ENCODE measurements at places on chromosomes 2 and 18.

DNA sequence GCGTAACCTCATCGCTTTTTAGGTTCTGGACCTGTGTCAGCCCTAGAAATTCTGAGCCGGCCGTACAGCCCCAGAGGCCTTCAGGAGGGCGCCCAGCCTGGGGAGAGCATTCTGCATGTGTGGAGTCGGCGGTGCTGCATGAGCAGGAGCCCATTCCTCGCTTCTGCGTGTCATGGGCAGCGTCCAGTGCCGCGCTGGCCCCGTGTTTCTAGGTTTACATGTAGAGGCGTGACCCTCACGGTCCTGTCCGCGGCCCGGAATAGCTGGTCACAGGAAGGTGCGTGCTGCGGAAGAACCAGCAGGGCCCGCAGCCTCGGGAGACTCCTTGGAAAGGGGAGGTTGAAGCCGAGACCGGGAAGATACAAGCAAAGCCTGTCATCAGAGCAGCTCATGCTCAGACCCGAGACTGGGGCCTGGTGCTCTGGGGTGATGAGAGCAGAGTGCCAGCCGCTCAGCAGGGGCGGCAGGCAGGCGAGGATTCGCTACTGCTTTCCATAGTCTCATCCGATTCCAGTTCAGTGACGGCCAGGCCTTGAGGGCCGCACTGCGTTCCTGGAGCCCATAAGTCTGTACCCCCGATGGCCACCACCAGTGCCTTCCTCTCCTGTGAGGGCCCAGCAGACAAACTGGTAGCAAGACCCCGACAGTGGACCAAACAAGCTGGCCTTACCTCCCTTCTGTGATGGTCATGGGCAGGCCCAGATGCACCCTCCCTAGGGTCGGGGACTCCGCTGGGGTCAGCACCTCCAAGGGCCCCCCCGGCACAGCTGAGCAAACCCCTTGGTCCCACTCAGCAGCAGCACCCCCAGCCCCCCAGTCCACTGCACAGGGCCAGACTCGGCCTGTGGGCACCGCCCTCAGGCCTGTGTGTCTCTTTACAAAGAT, 15.6 kb upstream of the NFATC1 start:
- no peak for DNase-seq

DNA sequence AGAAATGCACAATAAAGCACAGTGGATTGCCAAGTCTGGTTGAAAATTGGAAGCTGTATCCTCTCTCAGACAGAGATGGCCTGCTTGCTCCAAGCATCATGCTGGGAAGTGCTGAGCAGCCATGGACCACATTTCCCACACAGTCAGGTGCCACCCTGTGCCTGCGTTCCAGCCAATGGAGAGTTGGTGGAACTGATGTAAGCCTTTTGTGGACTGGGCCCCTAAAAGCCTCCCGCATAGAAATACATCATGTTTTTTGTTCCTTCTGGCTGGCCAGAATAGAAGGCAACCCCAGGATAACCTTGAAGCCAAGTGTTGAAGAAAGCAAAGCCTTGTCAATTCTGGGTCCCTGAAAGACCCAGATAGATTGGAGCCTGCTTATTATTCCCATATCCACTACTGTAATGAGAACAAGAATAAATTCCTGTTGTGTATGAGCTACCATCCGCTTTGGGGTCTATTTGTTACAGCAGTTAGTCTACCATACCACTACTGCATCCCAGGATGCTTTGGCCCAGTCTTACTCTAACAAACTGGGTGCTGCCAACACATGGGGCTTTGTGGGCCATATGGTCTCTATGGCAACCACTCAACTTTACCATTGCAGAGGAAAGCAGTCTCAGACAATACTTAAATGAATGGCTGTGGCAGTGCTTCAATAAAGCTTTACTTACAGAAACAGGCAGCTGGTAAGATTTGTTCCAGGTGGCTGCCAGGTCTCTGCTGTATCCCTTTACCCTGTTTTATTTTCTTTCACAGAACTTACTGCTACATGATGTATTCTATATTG, 65.4 kb downstream of the POLE4 start:
- no peak for DNase-seq

DNA sequence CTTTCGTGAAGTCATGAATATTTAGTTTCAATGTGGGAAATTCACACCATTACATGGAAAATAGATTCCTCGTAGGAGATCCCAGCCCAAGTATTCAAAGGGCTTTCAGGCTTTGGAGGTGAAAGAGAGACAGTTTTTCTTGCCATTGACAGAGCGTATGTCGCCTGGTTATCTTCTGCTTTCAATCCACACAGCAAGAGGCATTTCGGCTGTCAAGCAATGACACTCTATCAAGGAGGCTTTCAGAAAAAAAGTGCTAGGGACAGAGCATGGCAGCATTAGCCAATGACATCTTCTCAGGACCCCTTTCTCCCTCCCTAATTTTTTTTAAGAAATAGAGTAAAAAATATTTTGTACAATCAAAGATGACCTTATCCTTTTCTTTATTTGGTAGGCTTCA, 492.8 kb downstream of the TMEM182 start:
- DNase-seq, result no peak

DNA sequence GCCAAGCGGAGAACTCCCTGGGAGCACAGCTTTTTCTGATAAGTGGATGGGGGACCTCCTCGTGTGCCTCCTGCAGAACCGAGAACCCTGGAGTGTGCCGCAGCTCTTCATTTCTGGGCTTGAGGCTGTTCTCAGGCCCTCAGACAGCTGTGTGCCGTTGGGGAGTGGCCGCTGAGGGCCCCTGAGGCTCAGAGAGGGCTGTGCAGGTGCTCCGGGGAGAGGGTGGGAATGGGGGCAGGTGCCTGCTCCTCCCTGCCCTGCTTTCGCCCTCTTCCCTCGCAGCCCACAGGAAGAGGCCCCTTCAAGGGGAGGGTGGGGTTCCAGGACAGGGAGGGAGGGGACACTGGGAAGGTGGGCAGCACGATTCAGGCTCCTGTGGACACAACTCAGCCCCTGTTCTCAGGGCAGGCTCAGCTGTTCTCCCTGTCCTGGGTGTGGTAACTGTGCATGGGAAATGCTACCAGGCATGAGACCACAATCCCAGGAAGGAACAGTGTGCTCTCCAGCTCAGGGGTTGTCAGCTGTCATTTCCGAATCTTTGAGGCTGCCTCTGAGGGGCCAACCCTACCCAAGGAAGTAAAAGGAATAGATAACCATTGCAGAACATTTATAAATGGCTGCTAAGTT, 11.3 kb downstream of the LCT start:
- DNase-seq, result no peak

- DNase-seq, result no peak
Observed at GRCh38 chr2:45862843-45863242, 211.4 kb downstream of the PRKCE start.

DNA sequence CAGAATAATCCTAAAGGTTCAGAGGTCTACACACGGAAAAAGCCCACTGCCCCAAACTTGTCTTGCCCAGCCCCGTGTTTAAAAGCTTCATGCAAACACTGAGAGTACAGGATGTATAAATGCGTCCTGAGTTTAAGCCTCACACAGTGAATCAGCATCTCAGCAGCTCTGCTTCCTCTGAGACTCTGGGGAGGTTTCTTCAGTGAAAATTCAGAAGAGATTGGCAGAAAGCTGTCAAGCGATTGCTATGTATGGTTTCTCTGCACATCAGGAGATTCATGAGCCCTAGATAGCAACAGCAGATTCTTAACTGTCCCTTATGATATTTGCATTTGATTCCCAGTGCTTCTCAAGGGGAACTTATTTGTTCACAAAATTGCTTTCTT, 27.1 kb downstream of the CRACDL start:
- no peak for DNase-seq
